ENCODE measurements at places on chromosomes 1 and 21. TPM values are rescaled to one million over a fixed set of nuclear protein-coding genes. Genes with fewer than 3 reads are reported as not detected.

Gene VPS13D
- total RNA-seq, result 65.2 TPM

Gene UBXN10
- 7.3 TPM for total RNA-seq

Gene PDC
- total RNA-seq, result not detected

Gene CELA2A
- not detected for total RNA-seq

Gene KTI12
- total RNA-seq, result 3.3 TPM

- H3K4me1 ChIP-seq, result no peaks in the 10 kb centered on the region
- no peak for DNase-seq
- no peaks in the 10 kb centered on the region for H3K36me3 ChIP-seq
Measured at GRCh38 chr1:18352636-18353265, 128.0 kb upstream of the KLHDC7A start.

DNA sequence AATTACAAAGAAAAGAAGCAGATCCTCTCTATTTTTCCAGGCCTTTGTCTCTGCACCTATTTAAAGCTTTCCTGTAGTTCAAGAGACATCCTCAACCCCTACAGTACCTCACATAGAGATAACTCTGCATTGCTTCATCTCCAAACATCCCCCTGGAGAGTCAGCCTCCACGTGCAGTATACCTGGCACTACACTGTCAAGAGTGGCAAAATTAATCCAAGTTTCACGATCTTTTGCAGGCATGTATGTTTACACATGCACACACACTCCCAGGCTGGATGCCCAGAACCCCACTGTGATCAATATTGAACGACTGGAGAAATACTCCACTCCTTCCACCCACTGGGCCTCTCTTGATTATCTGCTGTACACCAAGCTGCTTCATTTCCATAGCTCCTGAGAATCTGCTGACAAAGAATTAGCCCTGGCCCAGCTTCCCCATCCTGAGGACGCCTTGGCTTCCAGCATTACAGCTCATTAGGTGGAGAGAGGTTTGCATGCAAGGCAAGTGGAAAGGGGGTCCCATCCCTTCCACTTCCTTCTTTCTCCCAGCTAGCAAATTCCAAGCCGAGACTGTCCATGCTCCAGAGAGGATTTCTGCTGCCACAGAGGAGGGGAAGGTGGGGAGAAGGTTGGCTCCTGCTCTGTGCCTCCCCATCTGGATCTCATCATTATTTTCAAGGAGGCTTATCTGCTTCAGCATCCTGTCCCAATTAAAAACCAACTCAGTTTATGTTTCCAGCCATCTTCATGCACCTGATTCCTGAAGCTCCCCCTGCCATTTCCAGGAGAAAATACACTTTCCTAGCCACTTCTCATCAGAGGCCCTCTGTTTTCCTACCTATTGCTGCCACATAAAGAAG, 66.5 kb upstream of the GOLT1A start:
- no peaks in the 10 kb centered on the region for H3K4me1 ChIP-seq
- no peak overlapping the region for H3K27ac ChIP-seq

DNA sequence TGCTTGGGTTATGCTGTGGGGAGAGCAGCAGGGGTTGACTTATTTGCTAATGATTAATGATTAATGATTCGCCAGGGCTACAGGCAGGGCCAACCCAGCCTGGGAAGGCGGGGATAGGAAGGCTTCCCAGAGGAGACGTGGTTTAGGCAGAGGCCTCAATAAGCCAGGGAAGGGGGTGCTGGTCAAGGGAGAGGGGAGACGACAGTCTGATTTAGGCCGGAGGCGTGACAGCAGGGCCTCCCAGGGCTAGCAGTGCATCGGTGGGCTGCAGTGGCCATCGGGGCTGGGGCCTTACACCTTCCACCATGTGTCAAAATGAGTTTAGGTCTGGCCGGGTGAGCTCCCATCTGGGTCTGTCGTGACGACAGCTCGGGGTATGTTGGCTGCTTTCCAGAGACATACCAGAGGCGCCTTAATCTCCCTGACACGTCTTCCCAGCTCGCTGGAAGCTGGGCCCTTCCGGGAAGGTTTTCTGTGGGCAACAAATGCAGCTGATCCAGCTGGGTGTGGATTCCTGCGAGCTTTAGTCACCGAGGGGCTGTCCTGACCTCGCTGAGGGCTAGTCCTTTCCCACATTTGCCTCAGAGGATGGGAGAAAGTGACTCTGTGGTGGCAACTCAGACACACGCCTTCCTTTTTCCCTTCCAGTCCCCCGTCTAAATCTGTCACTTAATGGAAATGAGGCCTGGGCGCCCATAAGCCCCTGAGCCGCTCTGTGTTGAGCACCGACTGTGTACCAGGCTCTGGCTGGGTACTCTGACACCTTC, 3.7 kb upstream of the SLC1A7 start:
- DNase-seq, result peak; percentile 77
- H3K4me3 ChIP-seq, result no peak overlapping the region
- peak overlapping the region; percentile 57 for H3K27ac ChIP-seq
- H3K27me3 ChIP-seq, result no peaks in the 10 kb centered on the region
- no peaks in the 10 kb centered on the region for H3K36me3 ChIP-seq

- no peak overlapping the region for H3K4me3 ChIP-seq
- DNase-seq, result no peak
- H3K27ac ChIP-seq, result peak overlapping the region; percentile 63
- H3K4me1 ChIP-seq, result no peaks in the 10 kb centered on the region
- no peaks in the 10 kb centered on the region for H3K36me3 ChIP-seq
Measured at GRCh38 chr1:27594564-27595510, 9.1 kb downstream of the AHDC1 start.

DNA sequence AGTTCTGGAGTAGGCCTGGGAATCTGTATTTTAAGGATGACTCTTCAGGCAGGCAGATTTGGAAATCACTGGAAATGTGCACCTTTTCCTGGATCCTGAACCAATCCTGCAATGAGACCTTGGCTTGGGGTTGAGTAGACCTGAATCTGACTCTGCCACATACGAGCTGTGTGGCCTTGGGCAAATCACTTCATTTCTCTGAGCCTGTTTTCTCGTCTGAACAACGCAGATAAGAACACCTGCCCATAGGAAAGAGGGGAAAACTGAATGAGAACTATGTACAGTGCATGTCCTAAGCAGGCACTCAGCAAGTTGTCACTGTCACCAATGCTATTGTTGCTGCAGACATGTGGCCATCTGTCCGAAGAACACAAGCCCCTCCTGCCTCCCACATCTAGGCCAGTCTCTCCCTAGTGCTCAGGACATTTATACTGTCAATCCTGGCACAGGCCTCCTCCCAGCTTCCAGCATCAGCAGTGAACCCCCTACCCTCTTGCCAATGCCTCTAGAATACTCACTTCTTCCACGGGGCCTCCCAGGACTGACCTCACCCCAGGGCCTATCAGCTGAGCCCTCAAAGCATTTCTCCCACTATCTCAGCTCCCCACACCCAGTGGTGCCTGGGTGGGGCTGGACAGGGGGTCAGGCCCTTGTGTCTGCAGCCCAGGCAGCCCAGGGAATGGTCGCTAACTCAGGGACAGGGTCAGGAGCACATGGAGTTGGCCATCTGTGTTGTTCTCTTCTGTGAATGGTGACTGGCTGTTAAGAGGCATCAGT, 88.8 kb upstream of the ZBTB40 start:
- no peaks in the 10 kb centered on the region for H3K27me3 ChIP-seq
- DNase-seq, result no peak
- H3K4me3 ChIP-seq, result no peak overlapping the region
- no peaks in the 10 kb centered on the region for H3K36me3 ChIP-seq
- no peaks in the 10 kb centered on the region for H3K4me1 ChIP-seq
- no peak overlapping the region for H3K27ac ChIP-seq

DNA sequence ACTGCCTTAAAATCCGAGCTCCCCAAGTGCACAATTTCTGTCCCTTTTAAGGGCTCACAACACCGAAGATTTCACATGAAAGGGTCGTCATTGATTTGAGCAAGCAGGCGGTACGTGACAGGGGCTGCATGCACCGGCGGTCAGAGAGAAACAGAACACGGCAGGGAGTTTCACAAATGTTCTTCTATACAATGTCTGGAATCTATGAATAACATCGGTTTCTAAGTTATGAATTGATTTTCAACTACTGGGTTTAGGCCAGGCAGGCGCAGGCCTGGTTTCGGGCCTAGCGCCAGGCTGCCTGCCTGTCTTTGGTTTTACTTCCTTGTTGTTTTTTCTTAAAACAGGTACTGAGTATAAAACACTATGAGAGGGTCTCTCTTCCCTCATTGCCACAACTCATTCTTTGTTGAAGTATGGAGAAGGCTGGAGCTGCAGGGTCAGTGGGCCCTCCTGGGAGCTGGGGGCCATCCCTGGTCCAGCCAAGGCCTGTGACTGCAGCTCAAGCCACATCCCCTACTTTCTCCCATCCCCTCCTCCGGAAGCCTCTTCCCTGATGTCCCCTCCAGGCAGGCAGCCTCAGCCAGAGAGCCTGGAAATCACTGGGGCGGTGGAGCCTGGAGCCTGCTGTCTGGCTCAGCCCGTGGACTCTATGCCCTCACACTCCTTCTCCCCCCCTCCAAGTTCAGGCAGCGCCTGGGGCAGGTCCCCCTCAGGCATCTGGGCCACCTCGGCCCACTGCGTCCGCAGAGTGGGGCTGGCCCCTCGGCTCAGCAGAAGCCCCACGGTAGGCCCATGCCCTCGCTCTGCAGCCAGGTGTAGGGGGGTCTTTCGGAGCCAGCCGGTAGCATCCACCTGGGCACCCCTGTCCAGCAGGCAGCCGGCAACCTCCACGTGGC, 2.4 kb downstream of the ANKRD65 start:
- H3K4me3 ChIP-seq, result no peak overlapping the region
- DNase-seq, result no peak
- no peaks in the 10 kb centered on the region for H3K36me3 ChIP-seq
- H3K4me1 ChIP-seq, result peaks cover 16% of the 10 kb centered on the region

GRCh38 chr1:7642781-7643529, 128.1 kb upstream of the VAMP3 start:
- no peak for DNase-seq
- no peaks in the 10 kb centered on the region for H3K36me3 ChIP-seq
- H3K27me3 ChIP-seq, result no peaks in the 10 kb centered on the region

DNA sequence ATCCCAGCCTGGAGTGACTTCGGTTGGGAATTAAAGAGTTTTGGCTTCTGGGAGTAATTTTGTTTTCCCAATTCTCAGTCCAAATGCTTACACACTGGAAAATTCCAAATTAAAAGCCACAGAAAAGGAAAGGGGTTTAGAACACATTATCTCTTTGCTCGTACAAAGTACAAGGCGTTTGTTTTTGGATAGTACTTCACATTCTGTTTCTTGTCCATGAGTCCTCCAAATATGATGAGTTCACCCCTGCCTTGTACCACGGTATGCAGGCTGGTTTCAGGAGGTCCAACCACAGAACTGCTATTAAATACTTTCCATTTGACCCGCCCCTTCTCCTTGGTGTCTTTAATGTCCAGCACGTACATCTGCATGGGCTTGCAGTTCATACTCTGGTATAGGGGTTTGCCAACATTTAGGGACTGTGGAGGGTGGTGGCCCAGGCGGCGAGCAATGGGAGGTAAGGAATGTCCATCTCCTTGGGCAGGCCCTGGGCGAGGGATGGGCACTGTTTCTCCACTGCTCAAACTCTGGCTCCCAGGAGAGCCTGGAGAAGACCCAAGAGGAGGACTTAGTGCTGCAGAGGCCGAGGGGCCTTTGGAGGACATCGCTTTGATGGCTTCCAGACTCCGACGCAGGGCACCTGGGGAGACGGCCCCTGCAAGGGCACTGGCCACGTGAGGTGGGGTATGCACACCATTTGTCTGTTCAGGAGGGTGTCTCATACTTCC, 13.7 kb upstream of the CPLANE2 start:
- H3K36me3 ChIP-seq, result peaks cover 39% of the 10 kb centered on the region
- H3K4me3 ChIP-seq, result no peak overlapping the region
- H3K27ac ChIP-seq, result peak overlapping the region; percentile 81
- no peak for DNase-seq
- H3K27me3 ChIP-seq, result no peaks in the 10 kb centered on the region

GRCh38 chr1:212235857-212236256, 49.4 kb upstream of the PPP2R5A start:
- no peaks in the 10 kb centered on the region for H3K27me3 ChIP-seq
- peaks cover 44% of the 10 kb centered on the region for H3K4me1 ChIP-seq
- DNase-seq, result no peak

DNA sequence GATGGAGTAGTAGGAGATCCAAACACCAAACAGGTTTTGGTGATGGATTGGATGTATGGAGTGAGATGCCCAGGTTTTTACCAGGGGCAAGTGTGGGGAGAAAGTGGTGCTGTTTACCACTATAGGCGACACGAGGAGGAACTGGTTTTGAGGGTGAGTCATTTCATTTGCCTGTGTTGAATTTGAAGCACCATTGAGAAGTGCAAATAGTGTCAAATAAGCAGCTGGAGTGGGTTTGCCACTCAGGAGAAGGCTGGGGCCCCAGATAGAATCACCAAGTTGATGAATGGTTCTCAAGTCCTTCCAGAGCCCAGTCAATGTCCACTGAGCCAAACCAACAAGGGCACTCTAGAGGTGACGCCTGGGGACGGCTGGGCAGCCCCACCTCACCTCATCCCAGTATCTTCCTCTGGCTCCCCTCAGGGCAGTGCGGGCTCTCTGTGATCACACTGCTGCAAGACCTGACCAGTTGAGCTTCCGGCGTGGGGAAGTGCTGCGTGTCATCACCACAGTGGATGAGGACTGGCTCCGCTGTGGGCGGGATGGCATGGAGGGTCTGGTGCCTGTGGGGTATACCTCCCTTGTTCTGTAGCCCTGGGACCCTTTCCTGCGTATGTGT, 9.4 kb downstream of the RUSC1 start:
- H3K4me3 ChIP-seq, result no peak overlapping the region
- DNase-seq, result no peak
- H3K4me1 ChIP-seq, result peaks cover 10% of the 10 kb centered on the region

DNA sequence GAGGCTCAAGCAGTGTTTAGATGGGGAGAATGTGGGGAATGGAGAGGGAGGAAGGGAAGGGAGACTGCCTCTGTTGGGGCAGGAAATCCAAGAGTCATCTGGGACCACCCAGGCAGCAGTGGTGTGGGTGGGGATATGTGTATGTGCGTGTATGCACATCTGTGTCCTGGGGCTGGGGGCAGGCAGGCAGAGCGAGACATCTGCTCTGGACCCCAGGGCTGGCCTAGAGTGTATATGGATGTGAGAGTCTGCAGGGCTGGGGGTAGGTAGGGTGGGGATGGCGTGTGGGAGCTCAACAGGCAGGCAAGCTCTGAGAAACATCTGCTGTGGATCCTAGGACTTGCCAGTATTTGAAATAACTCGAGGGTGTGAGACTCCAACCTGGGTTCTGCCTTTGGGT, 3.5 kb downstream of the PTCH2 start:
- no peak for DNase-seq
- H3K27me3 ChIP-seq, result no peaks in the 10 kb centered on the region
- H3K4me1 ChIP-seq, result no peaks in the 10 kb centered on the region
- no peaks in the 10 kb centered on the region for H3K36me3 ChIP-seq
